ENCODE measurements at places on chromosomes 6 and 20. TPM values are rescaled to one million over a fixed set of nuclear protein-coding genes. Genes with fewer than 3 reads are reported as not detected.

The NHLRC1 gene
- 0.90 TPM for total RNA-seq

DNA sequence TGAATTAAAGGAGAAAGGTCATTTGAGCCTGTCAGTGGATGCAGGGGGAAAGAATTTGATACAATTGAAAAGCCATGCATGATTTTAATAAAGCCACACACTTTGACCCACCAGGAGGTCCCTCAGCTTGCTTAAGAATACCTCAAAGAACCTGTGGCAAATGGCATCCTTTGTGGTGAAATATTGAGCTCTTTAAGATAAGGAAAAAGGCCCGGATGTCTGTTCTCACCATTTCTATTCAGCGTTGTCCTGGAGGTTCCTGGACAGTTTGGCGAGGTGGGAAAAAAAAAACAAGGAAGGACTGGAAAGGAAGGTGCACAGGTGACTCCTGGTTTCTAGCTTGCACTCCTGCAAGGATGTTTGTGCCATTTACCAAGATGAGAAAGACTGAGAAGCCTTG lies 91.0 kb downstream of the TOX2 start:
- H3K4me1 ChIP-seq, result 0 out of 2 replicates have a peak, but pooled peaks cover 3% of the 10 kb centered on the region
- H3K27ac ChIP-seq, result no peak overlapping the region
- H3K36me3 ChIP-seq, result peaks cover 9% of the 10 kb centered on the region
- no peak overlapping the region for H3K4me3 ChIP-seq

GRCh38 chr20:39268981-39269461 lies 306.9 kb downstream of the DHX35 start:
- H3K27ac ChIP-seq, result no peak overlapping the region
- H3K4me3 ChIP-seq, result no peak overlapping the region
- peaks cover 26% of the 10 kb centered on the region for H3K27me3 ChIP-seq
- peak; percentile 37 for DNase-seq
- no peaks in the 10 kb centered on the region for H3K36me3 ChIP-seq
- H3K4me1 ChIP-seq, result no peaks in the 10 kb centered on the region

GRCh38 chr20:60051911-60052310 lies 93.7 kb downstream of the CDH26 start:
- no peaks in the 10 kb centered on the region for H3K4me1 ChIP-seq
- H3K4me3 ChIP-seq, result no peak overlapping the region
- no peaks in the 10 kb centered on the region for H3K36me3 ChIP-seq
- H3K27me3 ChIP-seq, result no peaks in the 10 kb centered on the region
- H3K27ac ChIP-seq, result no peak overlapping the region
- DNase-seq, result no peak

The CNR1 gene
- not detected for total RNA-seq

DNA sequence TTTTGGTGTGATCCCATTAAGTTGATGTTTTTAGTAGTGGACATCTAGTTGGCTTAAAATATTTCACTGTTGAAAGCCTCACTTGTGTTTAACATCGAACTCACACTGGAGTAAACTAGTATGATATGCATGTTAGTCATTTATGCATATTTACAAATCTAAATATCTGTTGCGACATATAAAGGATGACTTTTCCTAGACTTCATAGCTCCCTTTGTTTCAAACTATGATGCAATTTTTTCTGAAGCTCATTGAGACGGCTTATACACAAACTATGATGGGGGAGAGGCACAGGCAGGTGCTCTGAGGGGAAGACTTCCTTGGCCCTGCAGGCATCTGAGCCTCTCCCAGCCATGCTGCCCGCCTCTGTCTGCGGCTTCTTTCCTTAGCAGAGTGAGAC lies 11.8 kb upstream of the FOXC1 start:
- H3K4me1 ChIP-seq, result no peaks in the 10 kb centered on the region
- H3K27ac ChIP-seq, result no peak overlapping the region
- H3K27me3 ChIP-seq, result no peaks in the 10 kb centered on the region
- H3K36me3 ChIP-seq, result no peaks in the 10 kb centered on the region

The NUDT3 gene
- total RNA-seq, result 16.8 TPM

DNA sequence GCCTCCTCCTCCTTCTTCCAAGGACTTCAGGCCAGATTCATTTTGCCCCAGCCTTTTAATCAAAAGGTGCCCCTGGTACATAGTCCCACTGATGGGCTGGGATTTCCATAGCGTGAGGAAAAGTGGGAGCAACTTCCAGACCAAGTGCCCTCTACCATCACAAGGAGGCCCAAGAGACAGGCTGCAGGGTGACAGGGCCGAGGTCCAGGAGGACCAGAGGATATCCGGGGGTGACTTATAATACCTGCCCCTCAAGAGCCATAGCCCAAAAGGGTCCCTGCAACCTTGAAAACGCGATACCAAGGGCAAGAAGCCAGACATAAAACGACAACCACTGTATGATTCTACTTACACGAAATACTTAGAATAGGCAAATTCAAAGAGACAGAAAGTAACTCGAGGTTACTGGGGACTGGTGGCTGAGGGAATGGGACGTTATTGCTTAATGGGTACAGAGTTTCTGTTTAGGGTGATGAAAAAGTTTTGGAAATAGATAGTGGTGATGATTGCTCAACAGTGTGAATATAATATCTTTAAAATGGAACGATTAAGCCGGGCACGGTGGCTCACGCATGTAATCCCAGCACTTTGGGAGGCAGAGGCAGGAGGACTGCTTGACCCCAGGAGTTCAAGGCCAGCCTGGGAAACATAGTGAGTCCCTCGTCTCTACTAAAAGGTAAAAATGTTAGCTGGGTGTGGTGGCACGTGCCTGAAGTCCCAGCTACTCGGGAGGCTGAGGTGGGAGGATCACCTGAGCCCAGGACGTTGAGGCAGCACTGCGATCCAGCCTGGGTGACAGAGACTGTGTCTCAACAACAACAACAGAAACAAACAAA lies 71.9 kb downstream of the NOL4L start:
- no peaks in the 10 kb centered on the region for H3K36me3 ChIP-seq
- H3K27me3 ChIP-seq, result no peaks in the 10 kb centered on the region
- no peak overlapping the region for H3K27ac ChIP-seq
- no peak for DNase-seq
- no peaks in the 10 kb centered on the region for H3K4me1 ChIP-seq
